ENCODE measurements at places on chromosomes 2 and 18. TPM values are rescaled to one million over a fixed set of nuclear protein-coding genes. Genes with fewer than 3 reads are reported as not detected.

The KCNF1 gene
- polyA plus RNA-seq, result not detected

The ANKRD62 gene
- polyA plus RNA-seq, result not detected

The FHOD3 gene
- polyA plus RNA-seq, result not detected

- no peak for DNase-seq
- no peaks in the 10 kb centered on the region for H3K36me3 ChIP-seq
- H3K27me3 ChIP-seq, result peaks cover 93% of the 10 kb centered on the region
- H3K27ac ChIP-seq, result no peak overlapping the region
- H3K4me3 ChIP-seq, result no peak overlapping the region
These were observed 3.2 kb downstream of the EMX1 start for GRCh38 chr2:72920318-72921087.

- H3K4me1 ChIP-seq, result no peaks in the 10 kb centered on the region
- H3K36me3 ChIP-seq, result peaks cover 28% of the 10 kb centered on the region
- H3K4me3 ChIP-seq, result no peak overlapping the region
- no peaks in the 10 kb centered on the region for H3K27me3 ChIP-seq
These were observed 212.9 kb downstream of the FAM210A start for GRCh38 chr18:13513481-13513880.

GRCh38 chr2:240435457-240435947, at the start of gene GPC1:
GPC1 (plus strand) TSS chr2:240435663; CDS start chr2:240435919, 256 bp downstream.
- peaks cover 39% of the 10 kb centered on the region for H3K27me3 ChIP-seq
- peaks cover 17% of the 10 kb centered on the region for H3K4me1 ChIP-seq
- no peak within 1 kb of the TSS for H3K27ac ChIP-seq
- no peaks in the 10 kb centered on the region for H3K36me3 ChIP-seq
- DNase-seq, result no peak
- H3K4me3 ChIP-seq, result peak within 1 kb of the TSS; percentile 60

- no peak overlapping the region for H3K27ac ChIP-seq
- peaks cover 98% of the 10 kb centered on the region for H3K36me3 ChIP-seq
- no peaks in the 10 kb centered on the region for H3K27me3 ChIP-seq
- DNase-seq, result no peak
- no peaks in the 10 kb centered on the region for H3K4me1 ChIP-seq
These were observed 57.9 kb downstream of the ZNF638 start for GRCh38 chr2:71389384-71390072.

DNA sequence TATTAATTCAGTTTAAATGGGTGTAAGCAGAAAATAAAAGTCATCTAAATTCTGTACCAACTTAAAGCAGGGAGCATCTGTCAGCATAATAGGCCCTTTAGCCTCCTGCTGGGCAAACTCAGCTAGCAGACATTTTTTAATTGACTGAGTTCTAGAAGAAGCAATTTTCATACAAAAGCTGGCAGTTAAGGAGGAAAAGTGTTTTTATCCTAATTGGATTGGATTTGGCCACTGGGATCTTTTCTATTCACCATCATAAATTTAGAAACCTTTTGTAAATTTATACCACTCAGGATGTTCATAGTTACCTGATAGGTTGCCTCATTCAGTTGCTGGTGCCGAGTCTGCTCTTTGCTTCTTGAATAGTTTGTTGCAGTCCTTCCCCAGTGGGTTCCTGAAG, 262.7 kb upstream of the FSIP2 start:
- H3K4me1 ChIP-seq, result no peaks in the 10 kb centered on the region
- DNase-seq, result no peak
- H3K27me3 ChIP-seq, result no peaks in the 10 kb centered on the region
- H3K36me3 ChIP-seq, result no peaks in the 10 kb centered on the region
- no peak overlapping the region for H3K4me3 ChIP-seq

DNA sequence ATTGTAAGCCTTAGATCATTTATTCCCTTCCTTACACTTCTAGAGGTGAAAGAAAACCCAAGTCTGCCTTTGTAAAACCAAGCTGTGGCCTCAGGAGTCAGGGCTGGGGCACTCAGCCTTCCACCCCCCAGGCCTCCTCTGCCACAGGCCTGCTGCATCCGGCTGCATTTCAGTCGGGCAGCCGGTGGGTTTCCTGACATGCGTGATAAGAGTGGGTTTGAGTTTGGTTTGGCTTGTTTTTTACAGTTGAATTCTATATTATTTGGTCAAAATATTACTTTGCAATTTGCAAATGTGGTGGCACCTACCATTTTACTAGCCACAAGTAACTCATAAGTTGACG, 42.4 kb downstream of the ADI1 start:
- H3K27me3 ChIP-seq, result no peaks in the 10 kb centered on the region
- H3K36me3 ChIP-seq, result peaks cover 54% of the 10 kb centered on the region
- DNase-seq, result no peak
- no peak overlapping the region for H3K27ac ChIP-seq
- no peak overlapping the region for H3K4me3 ChIP-seq

Measured in CD14-positive monocyte (primary cell).